Stimulated activated CD4-positive, alpha-beta T cell treated with anti-CD3 and anti-CD28 coated beads, Interleukin-2, amount 100 ng/mL, for 48 hours (primary cell): ENCODE measurements at places on chromosomes 12 and 14.

DNA sequence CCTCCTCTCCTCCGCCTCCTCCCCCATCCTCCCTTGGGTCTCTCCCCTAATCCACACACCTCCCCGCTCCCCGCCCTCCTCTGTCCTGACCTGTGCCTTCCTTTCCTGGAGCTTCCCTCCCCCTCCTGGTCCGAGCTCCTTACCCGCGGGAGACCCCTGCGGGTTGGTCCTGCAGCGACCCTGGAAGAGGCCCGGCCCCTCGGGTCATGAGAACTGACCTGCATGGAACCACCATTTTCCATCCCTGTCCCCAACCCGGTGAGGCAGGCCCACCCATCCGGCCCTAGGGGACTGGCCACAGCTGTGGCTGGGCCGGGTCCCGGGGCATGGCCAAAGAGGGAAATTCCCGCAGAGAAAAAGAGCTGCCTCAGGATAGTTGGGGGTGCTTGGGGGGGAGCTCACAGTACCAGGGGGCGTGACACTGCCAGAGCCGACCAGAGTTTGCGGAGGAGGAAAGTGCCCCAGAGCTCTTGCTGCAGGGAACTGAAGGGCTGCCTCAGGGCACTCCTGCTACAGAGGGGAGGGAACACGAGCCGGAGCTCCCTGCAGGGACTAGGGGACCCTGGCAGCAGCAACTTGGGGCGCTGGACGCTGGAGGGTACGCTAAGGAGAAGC, 613 bp downstream of the ARHGEF40 start:
- DNase-seq = no peak

DNA sequence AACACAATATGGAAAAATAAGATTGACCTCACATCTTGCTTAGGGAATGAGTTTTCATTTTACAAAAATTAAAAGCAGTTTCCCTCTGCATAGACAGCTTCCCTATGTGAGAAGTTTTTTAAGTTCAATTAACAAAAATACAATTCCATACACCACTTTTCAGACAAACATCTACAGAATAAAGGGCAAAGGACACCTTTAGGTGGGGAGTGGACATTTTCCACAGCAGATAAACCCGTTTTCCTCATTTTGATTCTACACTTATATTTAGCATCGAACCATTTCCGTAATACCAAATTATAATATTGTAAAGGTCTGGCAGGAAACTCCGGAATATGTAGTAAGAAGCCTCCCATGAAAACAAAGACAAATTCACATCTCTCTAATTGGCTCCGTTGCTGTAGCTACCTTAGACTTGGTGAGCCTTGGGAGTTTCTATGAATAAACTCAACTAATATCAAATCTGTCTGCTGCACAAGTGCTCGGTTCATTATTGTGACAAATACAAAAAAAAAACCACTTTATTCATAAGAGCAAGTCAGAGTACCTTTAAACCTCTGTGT, 1.7 kb downstream of the ARMH4 start:
- DNase-seq = no peak

- DNase-seq = no peak
Measured at GRCh38 chr12:124796303-124796960, 67.2 kb downstream of the SCARB1 start.

GRCh38 chr14:78631551-78631950, 461.4 kb downstream of the NRXN3 start:
- no peak for DNase-seq

GRCh38 chr12:4307593-4308333, 13.2 kb upstream of the TIGAR start:
- DNase-seq = no peak

DNA sequence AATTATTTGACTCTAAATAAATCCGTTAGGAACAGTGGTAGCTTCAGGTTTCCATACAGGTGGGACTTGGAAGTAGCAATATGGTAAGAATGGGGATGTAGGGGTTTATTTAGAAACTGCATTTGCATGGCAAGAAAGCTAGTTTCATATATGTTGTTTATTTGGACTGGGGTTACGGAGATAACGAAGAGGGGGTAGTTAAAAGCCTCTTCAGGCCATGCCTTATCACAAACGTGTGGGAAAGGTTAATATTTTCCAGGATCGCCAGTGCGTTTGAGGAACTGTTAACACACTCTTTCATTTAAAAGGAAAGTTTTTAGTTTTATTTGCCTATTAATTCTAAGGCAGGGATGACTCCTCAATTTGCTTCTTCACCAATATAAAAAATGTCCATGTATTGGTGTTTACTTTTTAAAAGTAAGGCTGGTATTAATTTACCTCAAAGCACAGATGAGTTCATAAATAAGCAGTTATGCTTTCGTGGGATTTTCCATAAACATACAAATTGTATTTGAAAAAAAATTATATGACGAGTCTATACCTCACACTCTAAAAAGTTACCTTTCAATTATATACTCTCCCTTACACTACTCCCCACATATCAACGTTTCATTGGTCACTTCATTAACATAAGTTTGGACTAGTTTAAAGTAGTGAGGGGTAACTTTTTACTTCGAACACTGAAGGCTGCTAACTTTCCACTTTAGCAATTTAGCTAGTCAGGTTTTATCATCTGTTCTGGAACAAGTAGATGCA, 814 bp downstream of the RAB2B start:
- no peak for DNase-seq

GRCh38 chr12:93989949-93990348, 158.4 kb upstream of the PLXNC1 start:
- DNase-seq = no peak

DNA sequence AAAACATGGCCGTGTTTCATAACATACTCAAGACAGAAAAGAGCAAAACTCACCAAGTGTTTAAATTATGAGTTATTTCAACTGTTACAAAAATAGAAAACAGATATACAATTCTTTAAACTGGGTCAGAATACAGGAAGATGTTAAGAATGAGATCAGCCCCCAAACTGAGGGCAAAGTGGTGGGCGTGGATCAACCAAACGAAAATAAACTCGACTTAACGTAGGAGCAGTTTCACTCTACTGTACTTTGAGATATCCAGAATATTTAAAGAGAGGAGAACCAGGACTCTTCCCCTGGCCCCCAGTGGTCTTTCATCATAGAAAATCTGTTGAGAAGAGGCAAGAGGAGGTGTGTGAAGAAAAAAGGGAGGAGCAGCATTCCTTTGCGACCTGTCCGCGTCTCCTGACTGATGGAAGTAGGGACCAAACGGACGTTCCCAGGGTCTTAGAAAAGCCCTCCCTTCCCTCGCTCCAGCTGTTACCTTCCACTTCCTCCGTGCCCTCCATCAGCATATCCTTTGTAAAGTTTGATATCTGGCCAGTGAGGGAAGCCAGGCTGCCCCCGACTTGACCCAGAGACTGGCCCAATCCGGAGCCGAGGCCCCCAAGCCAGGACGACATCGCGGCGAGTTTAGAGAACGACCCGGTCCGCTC, 668 bp downstream of the TRIP11 start:
- peak; percentile 8 for DNase-seq

DNA sequence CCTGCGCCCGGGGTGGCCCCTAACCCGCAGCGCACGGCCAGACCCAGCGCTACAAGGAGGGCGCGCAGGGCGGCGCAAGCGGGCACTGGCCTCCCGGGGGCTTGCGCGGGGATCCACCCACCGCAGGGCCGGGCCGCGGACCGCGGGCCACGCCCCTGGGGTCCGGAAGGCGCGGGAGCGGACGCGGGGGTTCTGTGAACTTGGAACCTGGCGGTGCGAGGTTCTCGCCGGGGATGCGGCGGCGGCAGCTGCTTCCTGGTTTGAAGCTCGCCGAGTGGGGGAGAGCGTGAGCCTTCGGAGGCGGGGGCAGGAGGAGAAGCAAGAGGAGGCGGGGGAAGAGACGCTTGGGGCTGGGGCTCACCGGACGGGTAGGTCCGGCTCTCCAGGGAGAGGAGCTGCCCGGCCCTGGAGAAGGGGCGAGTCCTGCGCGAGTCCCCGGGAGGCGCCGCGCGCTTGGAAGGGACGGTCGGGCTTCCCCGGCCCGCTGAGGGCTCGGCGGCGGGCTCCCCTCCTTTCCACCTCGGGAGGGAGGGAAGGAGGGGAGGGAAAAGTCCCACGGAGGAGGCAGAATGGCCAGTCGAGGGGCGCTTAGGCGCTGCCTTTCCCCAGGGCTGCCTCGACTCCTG, at the start of gene PRKCH:
PRKCH (plus strand) TSS at position 195 of the 626 bp plus-strand sequence. CDS start 523 bp downstream, outside the sequence.
- DNase-seq = peak; percentile 66

DNA sequence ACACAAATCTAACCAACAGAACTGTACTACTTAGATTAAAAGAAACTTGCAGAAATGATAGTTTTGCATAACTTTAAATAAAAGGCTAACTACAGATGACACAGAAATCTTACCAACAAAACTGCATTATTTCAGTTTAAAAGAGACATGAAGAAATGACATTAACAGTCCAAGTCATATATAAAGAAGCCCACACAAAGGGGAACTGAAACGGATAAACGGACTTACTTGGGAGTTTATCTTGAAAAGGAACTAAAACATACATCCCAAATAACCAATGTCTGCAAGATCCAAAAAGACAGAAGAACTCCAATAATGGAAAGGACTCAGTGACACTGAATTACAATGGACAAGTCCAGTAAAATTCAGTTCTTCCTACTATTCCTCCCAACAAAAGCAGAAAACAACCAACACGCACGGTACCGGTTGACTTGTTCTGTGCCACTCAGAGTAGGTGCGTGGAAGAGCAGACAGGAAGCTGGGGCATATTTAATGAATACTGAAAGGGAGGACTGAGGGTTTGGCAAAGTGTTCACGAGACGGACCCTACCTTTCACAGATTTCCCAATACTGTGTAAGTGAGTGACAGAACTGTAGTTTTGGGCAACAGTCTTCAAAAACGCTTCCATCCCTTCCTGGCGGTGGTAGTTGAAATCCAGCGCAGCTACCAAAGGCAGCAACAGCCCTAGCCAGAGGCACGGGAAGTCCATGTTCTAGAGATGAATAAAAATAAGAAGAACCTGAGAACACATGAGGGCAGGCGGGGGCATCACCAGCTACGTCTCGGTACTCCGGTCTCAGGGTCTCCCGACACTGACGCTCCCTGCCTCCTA, 627 bp downstream of the CPM start:
- peak; percentile 15 for DNase-seq

DNA sequence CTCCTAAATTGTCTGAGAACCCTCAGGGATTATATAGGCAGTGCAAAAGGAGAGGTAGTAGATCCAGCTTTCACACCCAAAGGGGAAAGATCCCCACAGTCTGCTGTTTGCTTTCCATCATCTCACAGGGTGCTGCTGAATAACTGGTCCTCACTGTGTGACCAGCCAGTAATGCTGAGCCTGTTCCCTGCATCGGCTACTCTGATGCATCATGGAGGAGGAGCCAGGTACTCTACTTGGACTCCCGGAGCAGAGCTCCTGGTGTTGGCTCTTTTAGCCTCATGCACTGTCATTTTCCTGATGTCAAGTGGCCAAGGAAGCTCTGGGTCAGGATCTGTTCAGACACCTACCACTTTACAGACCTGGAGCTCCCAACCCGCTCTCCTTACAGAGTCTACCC, 127.4 kb upstream of the ATF1 start:
- no peak for DNase-seq

DNA sequence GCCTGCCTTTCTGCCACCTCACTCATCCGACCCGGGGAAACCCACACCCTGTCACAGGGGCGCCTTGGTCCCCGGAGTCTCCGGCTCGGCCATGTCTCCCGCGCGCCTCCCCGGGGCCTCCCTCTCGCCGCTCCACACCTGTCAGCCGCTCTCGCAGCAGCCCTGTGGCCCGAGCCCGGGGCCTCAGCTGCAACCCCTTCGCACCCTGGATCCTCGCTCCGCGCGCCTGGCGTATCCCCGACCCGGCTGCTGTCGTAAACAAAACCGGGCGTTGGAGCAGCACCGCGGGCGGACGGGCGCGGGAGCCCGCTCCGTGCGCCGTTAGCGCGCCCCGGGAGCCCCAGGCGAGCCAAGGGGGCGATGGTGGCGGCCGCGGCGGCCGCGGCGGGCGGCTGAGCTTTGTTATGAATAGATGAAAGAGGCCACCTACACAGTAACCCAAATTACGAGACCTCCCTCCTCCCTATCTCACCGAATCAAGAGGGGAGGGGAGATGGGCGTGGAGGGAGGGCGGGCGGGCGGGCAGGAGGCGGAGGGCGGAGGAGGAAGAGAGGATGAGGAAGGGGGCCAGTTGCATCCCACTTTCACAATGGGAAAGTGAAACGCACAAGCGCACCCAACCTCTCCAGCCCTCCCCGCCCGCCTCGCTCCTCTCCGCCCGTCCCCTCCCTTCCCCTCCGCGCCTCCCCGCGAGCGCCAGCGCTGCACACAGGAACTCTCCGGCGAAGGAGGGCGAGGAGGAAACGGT, at the start of gene PLXNC1:
PLXNC1 (plus strand) TSS at position 587 of the 748 bp plus-strand sequence. CDS start 395 bp downstream, outside the sequence.
- DNase-seq = peak; percentile 53

GRCh38 chr14:56221382-56222128, 103.3 kb downstream of the PELI2 start:
- DNase-seq = no peak

- DNase-seq = no peak
Measured at GRCh38 chr12:59086126-59086525, 165.8 kb upstream of the LRIG3 start.

- no peak for DNase-seq
Measured at GRCh38 chr14:66495218-66496098, 9.3 kb downstream of the CCDC196 start.

GRCh38 chr12:62468397-62468796, 1.8 kb downstream of the MON2 start:
- no peak for DNase-seq

DNA sequence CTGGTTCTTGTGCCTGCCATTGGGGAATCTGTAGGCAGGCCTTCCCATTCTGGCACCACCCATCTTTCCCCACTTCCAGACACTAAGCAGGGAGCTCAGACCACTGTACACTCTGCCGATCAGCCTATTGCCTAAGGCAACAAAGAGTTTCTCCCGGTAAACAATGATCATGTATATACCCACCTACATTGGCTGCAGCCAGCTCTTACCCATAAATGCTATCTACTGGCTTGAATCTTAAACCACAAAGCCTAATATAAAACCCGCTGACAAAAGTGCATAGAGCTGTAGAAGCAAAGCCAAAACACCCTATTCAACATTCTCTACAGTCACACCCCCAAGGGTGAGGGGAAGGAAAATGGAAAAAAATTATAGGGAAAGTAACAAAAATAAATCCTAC, 20.8 kb upstream of the GLIPR1 start:
- no peak for DNase-seq
